ENCODE measurements at places on chromosomes 7 and 10.

DNA sequence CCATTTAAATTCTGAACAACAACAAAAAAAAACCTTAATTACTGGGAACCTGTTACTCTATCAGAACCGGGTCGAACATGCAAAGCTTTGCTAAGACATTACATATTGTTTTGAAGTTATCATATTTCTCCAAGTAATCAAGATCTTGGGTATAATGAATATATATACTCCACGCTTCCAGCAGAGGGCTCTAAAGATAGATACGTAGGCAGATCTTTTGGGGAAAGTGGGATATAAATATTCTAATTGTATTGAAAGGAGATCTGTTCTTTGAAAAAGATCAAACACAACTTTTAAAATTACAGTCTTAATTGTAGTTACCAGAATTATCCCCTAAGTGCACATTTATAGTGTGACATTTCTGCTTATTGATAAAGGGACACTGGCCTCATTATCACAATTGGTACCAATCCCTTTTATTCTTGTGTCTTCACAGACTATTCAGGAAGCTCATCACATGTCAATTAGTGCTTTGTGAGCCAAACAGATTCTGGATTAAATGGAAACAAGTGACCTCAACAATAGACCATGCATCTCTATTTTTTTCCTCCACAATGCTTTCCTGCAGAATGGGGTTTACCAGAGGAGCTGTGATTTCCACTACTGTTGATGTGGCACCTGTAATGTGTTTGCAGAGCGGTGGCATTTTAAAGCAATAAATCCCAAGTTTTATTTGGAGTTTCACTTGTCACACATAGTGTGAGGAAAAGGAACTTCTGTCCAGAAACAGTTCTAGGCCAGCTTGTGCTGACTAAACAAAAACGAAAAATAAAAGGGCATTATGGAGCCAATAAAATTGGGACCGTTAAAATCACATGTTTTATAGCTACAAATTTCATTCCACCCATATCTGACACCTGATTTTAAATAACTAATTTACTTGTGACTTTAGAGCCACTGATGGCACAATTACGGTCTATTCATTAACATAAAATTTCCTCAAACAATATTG is 122.4 kb downstream of the CTTNBP2 start:
- DNase-seq: no peak

- no peak for DNase-seq
Measured at GRCh38 chr7:128270826-128271272, 29.8 kb downstream of the LEP start.

- no peak for DNase-seq
Measured at GRCh38 chr10:123637326-123637880, 28.8 kb upstream of the GPR26 start.

GRCh38 chr10:111762114-111762513 is 421.5 kb downstream of the GPAM start:
- no peak for DNase-seq

DNA sequence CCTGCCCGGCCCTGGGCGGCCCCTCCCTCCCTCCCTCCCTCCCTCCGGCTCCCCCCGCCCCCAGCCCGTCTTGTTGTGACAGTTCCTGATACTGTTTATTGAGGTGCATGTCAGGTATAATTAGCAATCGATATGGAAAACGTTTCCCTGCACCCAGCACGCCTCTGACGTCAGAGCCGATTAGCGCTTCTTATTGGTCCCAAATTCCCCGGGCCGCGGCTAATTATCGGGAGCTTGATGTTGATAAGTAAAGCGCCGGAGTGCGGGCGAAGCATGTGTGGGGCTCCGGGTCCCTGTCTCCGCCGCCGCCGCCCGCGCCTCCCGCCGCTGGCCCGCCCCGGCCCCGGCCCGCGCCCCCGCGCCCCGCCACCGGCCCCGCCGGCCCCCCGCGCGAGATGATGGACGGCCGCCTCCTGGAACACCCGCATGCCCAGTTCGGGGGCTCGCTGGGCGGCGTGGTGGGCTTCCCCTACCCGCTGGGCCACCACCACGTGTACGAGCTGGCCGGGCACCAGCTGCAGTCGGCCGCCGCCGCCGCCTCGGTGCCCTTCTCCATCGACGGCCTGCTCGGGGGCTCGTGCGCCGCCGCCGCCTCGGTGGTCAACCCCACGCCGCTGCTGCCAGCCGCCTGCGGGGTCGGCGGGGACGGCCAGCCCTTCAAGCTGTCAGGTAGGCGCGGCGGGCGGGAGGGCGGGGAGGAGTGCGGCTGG is at the start of gene UNCX:
UNCX (plus strand) TSS at position 250 of the 710 bp plus-strand sequence; CDS start at position 396, 146 bp downstream.
- DNase-seq: no peak

DNA sequence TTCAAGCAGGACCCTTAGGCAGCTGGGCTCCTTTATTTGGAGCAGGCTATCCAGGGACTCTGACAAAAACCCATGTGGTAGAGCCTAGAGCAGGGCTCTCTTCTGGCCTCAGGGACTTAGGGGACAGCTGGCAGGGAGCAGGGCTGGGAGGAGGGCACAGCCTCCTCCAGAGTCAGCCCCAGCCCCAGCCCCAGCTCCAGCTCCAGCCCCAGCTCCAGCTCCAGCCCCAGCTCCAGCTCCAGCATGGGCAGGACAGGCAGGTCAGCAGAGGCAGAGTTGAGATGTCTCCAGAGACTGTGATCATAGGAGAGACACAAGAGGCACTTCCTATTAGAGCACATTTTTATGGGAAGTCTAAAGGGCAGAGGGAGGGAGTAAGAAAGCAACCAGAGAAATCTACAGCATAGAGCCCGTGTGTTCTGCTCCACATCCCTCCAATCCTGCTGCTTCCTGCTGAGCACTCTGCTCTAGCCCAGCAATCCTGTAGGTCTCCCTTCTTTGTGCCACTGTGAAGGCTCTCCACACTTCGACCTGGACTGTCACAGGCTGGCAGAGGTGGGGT is 13.3 kb upstream of the C10orf53 start:
- DNase-seq: no peak

DNA sequence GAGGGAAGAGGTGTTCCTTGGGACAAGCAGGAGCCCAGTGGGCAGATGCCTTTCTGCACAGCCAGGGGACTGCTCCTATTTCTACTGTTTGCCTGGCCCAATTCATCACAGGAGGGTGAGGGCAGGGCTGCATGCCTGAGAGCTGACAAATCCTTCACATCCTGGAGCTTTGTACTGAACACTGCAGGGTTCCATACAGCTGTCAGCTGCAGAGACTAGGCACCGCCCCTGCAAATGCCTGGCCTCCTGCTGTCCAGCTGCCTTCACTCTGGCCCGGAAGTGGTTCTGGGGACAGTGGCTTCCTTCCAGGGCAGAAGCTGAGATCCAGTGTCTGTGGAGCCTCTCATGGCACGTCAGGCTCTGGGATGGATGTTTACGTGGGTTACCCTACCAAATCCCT is 470.7 kb downstream of the DNAJB6 start:
- DNase-seq: no peak

DNA sequence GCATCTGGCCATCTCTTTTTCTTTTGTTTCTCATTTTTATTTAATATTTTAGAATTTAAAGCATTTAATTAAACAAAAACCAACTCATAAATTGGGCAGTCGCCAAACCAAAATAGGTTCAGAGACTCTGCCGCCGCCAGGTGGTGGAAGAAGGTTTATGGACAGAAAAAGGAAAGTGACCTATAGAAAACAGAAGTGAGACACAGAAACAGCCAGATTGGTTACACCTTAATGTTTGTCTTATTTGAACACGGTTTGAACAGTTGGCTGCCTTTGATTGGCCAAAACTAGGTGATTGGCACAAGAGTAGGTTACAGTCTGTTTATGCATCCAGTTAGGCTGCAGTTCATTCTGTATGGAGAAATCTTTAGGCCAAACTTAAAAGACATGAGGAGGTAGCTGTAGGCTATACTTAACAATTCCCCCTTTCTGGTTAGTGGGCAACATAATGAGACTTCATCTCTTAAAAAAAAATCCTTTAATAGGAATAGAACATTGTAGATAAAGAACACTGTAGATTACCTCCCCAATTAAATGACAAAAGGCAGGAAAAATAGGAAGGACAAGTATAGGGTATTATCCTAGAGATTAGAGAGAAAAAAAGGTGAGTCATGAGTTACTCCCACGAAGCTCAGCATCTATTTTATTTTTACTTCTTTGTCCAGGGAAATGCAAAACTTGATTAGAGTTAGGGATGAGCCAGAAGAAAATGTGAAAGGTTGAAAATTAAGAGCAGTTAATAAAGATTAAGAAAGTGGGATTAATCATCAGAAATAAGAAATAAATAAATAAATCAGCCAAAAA is 23.9 kb upstream of the CYCS start:
- DNase-seq: no peak

- DNase-seq: no peak
Measured at GRCh38 chr7:122883049-122883680, 3.1 kb downstream of the CADPS2 start.

- DNase-seq: no peak
Measured at GRCh38 chr7:128986609-128987008, 48.9 kb downstream of the IRF5 start.

GRCh38 chr7:28980451-28981160 is 22.5 kb upstream of the TRIL start:
- no peak for DNase-seq

DNA sequence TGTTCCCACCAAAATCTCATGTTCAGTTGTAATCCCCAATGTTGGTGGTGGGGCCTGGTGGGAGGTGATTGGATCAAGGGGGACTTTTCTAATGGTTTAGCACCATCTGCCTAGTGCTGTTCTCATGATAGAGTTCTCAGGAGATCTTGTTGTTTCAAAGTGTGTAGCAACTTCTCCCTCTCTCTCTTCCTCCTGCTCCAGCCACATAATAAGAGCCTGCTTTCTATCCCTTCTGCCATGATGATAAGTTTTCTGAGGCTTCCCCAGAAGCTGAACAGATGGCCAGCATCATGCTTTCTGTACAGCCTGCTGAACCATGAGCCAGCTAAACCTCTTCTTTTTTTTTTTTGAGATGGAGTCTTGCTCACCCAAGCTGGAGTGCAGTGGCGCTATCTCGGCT is 910.6 kb downstream of the KCNMA1 start:
- DNase-seq: no peak

DNA sequence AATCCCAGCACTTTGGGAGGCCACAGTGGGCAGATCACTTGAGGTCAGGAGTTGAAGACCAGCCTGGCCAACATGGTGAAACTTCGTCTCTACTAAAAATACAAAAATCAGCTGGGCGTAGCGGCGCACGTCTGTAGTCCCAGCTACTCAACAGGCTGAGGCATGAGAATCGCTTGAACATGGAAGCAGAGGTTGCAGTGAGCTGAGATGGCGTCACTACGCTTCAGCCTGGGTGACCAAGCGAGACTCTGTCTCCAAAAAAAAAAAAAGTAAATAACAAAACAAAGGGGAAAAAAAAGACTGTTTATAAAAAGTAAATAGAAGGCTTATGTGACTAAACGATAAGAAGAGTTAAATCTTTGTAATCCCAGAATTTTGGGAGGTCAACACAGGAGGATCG is 15.0 kb upstream of the DNMBP start:
- no peak for DNase-seq

DNA sequence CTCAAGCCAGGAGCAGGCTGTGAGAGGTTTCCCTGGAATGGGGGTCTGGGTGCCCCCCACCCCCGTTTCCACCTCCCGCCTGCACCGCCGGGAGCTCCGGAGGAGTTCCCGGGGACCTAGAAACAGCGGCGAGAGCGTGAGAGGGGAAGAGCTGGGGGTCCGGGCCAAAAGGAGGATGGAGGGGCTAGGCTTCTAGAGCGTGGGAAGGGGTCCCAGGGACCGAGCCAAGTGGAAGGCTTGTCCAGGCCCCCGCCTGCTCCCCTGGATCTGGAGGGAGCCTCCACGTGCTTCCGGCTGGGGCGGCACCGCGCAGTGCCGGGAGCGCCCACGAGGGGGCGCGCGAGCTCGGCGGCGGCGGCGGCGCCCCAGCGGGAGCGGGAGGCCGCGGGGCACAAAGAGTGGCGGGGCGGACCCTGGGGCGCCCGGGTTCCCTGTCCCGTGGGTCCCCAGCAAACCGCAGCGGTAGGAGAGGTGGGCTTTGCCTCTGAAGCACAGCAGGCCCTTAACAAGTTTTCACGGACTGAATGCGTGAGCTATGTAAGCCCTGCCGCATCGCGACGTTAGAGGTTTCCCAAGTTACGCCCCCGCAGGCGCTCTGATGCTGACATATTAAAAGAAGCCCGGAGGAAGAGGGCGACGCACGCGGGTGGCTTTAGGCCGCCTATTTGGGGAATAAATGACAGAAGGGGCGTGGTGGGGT is 104.4 kb upstream of the LRRC4 start:
- DNase-seq: peak; percentile 55

GRCh38 chr7:112084520-112084971 is 121.7 kb downstream of the DOCK4 start:
- no peak for DNase-seq

GRCh38 chr7:98622926-98623325 is 5.8 kb downstream of the NPTX2 start:
- DNase-seq: no peak

GRCh38 chr10:131081376-131081775 is 230.1 kb downstream of the TCERG1L start:
- no peak for DNase-seq

DNA sequence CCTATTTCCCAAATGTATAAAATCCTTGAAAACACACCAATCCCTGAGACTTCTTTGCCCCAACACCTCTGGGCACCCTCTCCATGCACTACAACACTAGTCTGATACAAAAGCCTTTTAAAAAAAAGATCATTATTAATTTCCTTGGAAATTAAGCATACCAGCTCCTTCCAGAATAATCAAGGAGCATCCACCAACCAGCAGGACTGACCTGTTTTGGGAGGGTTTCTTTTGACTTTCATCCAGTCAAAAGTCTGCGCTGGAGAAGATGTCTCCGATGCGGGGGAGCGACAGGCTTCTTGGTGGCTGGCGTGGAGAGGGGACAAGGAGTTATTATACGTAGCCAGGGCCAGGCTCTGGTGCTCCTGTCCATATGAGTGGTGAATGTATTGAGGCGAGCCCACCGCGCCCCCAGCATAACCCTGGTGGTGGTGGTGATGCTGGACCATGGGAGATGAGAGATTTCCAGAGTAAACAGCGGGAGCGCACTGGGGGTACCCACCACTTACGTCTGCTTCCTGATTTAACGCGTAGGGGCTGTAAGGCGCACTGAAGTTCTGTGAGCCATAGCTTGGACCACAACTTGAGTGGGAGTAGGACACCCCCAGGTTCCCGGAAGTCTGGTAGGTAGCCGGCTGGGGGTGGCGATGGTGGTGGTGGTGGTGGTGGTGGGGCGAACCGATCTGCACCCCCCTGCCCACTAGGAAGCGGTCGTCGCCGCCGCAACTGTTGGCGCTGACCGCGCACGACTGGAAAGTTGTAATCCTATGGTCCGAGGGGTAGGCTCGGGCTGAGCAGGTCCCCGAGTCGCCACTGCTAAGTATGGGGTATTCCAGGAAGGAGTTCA is 527 bp downstream of the HOXA1 start:
- DNase-seq: no peak

DNA sequence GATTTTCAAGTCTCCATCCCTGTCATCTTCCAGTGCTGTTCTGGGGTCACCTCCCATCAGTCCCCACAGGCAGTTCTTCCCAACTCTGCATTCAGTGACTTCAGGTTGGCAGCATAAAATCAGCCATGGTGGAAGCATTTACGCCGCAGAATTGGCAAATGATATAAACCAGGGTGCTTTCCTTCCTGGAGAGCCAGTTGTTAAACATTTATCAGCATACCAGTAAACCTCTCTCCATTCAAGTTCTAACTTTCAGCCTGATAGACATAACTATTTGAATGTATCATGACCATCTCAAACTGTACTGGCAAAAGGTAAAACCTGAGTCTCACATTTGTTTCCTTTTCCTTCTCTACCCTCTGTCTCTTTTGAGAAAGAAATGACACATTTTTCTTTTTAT is 69.7 kb upstream of the ITPRID1 start:
- no peak for DNase-seq

Data from activated CD4-positive, alpha-beta T cell treated with anti-CD3 and anti-CD28 coated beads, Interleukin-2, amount 50 U/mL, for 1 hour (primary cell).